ENCODE measurements at places on chromosomes 7 and 10.
A peak's percentile ranks its signal among the peaks of the same experiment; 100 is the strongest.

- DNase-seq = no peak
Observed at GRCh38 chr7:124597509-124597908, 168.1 kb downstream of the GPR37 start.

- no peak for DNase-seq
Observed at GRCh38 chr7:36562121-36562520, 162.2 kb downstream of the AOAH start.

DNA sequence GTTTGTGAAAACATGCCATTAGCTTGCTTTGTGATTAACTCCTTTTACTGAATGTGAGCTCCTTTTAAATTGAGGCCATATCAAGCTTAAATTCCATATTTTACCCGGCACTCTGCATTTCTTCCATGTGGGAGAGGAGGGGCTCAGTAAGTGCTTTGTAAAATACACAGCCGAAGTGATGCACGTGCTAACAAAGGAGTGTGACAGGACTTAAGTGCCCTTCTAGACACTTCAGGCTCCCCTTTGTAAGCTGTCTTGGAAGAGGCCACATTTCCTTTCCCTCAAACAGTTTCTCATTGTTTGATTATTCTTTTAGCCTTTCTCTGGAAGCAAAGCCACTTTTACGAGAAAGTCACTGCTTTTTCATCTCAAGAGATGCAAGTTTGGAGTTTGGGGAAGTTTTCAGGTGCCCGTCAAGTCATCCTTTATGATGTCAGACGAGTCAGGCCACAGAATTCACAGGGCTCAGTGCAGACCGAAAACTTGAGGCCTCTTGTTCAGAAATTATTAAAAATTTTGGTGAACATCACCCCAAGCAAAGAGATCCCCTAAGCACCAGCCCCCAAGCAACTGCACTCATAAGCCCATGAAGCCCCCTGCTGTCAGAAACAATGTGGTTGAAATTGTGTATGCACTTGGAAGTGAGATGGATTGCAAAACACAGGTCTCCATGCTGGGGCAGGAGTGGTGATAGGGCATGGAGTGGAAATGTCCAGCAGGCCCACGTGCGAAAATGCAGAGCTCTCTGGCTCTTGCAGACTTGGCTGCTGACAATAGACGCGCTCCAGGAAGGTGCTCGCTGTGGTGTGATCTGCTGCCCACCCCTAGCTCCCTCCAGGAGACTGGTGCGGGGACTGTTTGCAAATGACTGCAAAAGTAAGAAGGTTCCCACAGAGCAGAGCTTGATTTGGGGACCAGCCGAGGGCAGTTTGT, 11.5 kb downstream of the IKZF1 start:
- peak; percentile 39 for DNase-seq

DNA sequence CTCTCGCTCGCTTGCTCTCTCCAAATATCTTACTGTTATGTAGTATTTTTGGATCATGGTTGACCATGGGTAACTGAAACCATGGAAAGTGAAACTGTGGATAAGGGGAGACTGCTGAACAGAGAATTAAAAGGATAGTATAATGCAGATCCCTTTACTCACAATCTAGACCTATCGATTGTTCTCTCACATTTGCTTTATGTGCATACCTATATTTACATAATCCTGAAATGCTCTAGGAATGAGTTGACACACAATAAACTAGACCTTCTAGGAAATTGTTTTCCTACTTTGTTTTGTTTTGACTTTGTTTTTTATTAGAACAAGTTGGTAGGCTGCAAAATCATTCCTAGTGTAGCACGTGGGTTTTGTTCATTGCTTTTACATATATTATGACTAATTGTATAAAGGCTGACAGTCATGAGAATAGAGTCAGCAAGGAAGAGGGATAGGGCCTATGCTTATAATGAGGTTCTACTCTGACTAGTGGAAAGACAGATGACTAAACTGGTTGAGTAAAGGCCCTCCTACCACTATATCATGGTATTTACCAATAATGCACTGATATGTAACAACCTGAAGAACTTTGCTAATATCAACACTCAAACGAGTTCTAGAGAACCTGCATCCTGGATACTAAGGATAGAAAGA, 175.3 kb upstream of the TARP start:
- no peak for DNase-seq

GRCh38 chr7:158494162-158494586, 93.4 kb downstream of the PTPRN2 start:
- no peak for DNase-seq

Data from B cell (primary cell).